ENCODE measurements at places on chromosomes 5 and 9.

DNA sequence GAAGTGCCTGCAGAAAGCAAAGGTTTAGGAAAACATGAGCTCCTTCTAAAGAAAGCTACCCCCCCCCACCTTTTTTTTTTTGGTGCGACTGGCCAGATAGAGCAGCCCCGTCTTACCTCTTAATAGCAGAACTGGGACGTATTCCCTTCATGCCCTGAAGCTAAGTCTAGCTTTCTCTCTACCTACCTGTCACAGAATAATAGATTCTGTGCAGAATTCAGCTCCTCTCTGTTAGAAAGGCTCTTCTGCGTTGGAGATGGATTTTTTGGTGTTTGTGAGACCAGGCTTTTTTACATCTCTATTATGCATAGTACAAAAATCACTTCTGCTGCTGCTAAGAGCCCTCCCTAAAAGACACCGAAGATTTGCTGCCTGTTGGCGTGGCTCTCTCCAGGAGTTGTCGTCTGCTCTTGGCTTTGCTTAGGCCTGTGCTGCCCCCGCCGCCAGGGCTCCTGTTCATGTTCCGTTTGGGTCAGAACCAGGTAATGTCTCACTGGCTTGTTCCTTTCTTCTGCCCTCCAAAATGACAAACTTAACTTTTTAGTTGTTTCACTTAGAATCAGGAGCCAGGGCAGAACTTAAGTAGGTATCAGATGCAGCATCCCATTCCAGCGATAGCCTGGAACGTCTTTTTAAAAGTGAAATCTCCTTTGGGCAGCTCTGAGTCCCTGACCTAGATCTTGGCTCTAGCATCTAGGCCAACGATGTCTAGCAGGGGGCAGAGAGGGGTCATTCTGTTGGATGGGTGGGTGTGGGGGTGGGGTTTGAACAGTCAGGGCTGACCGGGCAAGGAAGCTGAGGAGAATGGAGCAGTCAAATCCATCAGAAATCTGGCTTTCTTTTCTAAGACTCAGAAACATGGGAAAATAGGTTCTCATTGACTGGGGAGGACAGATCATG is 2.5 kb downstream of the TRIO start:
- no peak for DNase-seq

GRCh38 chr5:96569770-96570169 is 92.4 kb upstream of the CAST start:
- no peak for DNase-seq

- no peak for DNase-seq
These were observed 31.5 kb upstream of the NSMF start for GRCh38 chr9:137490532-137491186.

DNA sequence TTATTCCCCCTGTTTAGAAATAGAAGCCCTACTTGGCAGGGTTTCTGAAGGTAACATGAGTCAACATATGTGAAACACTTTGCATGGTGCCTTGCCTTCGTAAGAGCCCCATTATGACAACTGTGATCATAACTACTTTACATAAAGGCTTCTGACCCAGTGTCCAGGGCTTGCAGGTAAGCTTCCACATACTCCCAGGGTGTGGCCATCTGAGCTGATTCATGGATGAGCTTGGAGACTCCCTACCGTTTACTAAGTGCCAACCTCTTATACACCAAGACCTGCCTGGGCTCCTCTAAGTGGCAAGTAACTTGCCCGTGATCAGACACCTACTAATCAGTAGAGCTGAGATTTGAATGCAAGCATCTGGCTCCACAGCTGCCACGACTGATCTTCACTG is 62.8 kb upstream of the C5orf58 start:
- no peak for DNase-seq

DNA sequence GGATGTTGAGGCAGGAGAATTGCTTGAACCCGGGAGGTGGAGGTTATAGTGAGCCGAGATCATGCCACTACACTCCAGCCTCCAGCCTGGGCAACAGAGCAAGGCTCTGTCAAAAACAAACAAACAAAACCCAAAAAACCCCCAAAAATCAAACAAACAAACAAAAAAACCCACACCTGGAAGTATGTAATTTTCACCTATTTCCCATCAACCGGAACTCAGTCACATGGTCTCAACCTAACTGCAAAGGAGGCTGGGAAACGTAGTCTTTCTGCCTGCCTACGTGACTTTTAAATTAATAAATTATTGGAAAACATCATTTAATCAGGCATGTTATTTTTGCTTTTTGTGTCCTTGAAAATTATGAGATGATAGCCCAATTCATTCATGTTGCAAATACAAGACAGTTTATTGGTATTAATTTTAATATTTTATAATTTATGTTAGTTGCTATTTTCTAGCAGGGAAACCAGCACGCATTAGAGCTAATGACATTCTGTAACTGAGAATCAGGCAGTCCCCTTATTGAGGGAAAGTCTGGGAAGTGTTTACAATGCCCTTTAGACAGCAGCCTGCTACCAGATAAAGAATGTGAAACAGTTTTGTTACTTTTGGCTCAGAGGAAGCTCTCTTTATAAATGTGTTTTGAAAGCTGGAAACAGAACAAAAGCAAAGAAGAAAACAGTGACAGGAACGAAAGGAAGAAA is 110.3 kb downstream of the NXNL2 start:
- DNase-seq, result peak; percentile 39

DNA sequence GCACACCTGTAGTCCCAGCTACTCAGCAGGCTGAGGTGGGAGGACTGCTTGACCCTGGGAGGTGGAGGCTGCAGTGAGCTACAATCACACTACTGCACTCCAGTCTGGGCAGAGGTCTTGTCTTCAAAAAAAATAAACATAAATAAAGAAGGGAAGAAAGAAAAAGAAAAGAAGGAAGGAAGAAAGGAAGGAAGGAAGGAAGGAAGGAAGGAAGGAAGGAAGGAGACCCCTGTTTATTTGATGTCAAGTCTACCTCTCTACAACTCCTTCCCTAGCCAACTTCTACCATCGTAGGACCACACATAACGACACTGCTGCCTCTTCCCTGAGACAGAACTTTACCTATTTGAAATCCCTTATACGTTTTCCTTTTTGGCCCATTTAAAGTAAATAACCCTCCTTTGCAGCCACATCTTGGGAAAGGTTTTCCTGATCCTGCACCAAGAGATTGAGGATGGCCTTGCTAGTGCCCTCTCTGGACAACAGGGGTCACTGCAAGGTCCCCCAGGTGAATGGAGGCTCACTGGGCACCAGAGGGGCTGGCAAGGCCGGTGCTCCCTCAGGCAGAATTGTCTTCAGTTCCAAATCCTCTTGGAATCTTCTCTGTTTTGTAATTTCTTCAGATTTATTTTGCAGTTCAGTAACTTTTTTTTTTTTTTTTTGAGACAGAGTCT is 10.5 kb downstream of the RPS14 start:
- no peak for DNase-seq

DNA sequence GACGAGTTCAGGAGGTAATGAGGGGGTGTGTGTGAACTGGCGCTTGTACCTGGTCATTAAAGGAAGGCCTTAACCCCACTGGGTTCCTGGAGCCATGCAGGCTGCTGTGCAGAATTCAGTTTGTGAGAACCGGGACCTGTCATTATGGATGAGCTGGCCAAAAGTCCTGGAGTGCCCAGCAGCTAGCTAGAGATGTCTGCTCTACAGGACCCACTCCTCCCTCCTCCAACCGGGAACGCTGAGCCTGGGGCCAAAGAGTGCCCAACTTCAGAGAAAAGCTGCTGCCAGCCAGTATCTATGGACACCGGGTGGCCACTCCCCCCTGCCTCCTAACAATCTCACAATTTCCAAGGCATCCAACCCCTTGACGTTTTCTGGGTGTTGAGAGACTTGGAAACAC is 1.2 kb downstream of the ENTREP1 start:
- DNase-seq, result peak; percentile 3

DNA sequence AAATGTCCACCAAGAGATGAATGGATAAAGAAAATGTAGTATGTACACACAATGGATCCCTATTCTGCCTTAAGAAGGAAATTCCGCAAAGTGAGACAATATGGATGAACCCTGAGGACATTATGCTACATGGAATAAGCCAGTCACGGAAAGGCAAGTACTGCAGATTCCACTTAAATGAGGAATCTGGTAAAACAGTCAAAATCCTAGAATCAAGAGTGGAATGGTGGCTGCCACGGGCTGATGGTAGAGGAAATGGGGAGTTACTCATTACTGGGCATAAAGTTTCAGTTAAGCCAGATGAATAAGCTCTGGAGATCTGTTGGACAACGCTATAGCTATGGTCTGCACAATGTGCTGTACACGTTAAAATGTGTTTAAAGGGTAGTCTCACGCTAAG is 47.2 kb downstream of the STK10 start:
- peak; percentile 33 for DNase-seq

GRCh38 chr9:124828489-124829333 is 24.5 kb upstream of the WDR38 start:
- DNase-seq, result no peak

DNA sequence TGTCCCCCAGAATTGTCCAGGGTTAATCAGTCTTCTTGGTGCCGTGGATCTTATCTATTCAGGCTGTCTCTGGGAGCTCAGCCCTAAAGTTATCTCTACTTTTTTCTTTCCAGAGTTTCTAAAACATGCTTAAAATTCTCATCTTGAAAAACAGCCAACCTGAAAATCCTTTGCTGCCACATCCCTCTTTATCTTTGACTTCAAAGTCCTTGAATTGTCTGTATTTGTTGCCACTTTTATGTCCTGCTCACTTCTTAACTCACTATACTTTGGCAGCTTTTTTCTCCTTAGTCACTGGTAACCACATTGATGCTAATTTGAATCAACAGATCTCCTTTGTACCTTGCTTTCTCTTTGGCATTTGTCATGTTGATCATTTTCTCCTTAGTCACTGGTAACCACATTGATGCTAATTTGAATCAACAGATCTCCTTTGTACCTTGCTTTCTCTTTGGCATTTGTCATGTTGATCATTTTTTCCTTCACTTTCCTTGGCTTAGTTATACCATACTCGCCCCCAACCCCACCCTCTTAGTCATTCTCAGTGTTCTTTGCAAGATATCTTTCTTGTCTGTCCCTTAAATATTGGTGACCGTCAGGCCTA is 8.5 kb downstream of the DMXL1 start:
- peak; percentile 74 for DNase-seq

DNA sequence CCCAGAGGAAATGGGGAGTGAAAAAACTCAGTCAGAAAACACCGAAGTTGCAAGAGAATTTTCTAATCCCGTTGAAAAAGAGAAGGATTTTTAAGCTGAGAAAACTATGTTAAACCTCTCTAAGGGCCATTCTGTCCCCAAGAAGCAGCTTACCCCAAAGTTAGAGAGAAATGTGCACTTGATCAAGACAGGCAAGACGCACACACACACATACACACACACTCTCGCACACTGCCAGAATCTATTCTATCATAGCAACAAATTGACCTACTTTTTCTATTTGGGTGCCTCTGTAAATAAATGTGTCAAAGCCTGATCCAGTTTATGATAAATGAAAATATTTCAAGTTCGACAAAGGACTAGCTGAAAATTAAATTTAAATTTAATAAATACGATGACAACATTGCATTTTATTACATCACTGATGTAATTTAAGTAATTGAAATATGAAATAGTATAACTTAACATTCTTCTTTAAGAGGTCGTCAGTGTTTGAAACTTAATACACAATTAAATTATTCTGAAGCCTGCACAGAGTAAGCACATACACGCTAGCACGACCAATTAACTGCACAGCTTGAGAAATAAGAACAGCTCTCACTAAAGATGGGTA is 5.9 kb downstream of the NFIL3 start:
- no peak for DNase-seq

GRCh38 chr9:34989946-34990635 is 546 bp downstream of the DNAJB5 start:
- DNase-seq, result peak; percentile 64

DNA sequence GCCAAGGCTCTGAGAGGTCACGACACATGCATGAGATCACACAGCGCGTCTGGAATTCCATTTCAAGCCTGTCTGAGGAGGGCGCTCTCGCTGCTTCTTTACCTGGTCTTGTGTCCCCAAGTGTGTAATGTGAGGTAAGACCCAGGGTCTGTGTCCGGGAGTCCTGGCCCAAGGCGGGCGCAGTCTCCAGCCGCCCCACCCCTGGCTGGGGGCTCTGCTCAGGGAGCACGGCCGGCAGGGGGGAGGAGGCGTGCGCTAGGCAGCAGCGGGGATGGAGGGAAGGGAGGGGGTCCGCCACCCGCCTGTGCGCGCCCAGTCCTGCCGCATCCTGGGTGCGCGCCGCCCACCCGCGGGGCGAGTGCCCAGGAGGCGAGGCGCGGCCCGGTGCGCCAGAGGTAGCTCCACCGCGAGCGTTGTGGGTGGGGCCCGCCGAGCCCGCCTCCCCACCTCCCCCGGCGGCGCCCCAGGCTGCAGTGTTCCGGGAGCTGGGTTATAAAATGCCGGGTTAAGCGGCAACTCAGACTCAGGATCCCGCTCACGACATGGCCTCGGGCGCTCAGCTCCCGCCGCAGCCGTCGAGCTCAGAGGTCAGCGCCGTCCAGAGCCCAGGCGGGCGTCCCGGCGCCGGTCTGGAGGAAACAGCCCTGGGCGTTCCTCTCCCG is at the start of gene CCNI2:
CCNI2 (plus strand) TSS at position 473 of the 662 bp plus-strand sequence; CDS start at position 543, 70 bp downstream.
- peak; percentile 11 for DNase-seq

- DNase-seq, result no peak
These were observed 99.0 kb upstream of the DAB2 start for GRCh38 chr5:39523821-39524220.

GRCh38 chr5:51902512-51902911 is 519.3 kb downstream of the ISL1 start:
- DNase-seq, result peak; percentile 15

DNA sequence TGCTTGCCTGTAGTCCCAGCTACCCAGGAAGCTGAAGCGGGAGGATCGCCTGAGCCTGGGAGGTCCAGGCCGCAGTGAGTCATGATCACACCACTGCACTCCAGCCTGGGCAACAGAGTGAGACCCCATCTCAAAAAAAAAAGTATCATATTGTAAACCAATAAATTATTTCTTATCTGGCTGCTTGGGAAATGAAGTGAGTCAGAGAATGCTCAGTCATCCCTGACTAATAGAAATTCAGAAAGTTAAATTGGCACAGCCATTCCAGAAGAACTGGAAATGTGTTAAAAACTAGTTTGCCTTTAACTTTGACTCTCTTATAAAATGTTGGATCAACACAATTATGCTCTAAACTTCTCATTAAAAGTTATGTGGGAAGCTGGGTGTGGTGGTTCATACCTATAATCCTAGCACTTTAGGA is 9.8 kb upstream of the GNE start:
- no peak for DNase-seq

DNA sequence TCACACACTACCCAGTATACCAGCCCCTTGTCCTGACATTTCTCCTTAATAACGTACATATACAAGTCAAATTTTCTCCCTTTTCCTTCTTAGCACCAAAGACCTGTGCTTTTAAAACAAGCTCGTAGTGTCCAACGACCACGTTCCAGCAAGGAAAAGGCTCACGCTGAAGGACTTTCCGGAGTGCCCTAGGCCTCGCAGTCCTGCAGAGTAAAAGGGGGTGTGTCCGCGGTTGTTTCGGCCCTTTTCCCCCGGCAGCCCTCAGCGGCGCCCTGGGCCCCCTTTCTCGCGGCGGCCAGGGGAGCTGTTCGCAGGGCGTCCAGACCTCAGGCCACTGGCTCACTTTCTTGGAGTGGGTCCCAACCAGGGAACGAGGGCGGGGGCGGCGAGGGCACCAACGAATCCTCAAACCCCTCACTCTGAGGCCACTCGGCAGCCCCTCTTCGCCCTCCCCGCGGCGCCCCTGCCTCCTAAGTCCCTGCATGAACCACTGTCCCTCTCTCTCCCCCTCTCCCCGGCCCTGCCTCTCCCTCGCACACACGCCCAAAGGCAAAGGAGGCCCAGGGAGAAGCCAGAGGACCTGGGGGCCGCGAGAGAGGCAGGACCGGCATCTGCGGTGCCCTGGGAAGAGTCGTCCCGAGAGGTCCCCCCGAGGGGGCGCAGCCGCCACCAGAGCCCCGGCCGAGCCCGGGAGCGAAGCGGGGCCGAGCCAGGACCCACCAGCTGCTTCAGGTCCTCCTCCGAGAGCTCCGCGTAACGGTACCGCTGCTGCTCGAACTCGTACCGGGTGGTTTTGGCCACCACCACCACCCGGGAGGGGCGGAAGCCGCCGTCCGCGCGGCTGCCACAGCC is 720 bp downstream of the NADK2 start:
- DNase-seq, result peak; percentile 85
